ENCODE measurements at places on chromosomes 3 and 15. TPM values are rescaled to one million over a fixed set of nuclear protein-coding genes. Genes with fewer than 3 reads are reported as not detected.

The GNAT1 gene
- not detected for total RNA-seq

The IL17RE gene
- total RNA-seq = 3.9 TPM

The DUT gene
- total RNA-seq = 34.3 TPM

The CXCR6 gene
- not detected for total RNA-seq

The GPR156 gene
- 0.83 TPM for total RNA-seq

The FILIP1L gene
- total RNA-seq = 4.3 TPM

The MYRIP gene
- 1.8 TPM for total RNA-seq

The IMPDH2 gene
- 100 TPM for total RNA-seq

The TRPM1 gene
- total RNA-seq = not detected

The USP4 gene
- total RNA-seq = 70.0 TPM

The MAP3K13 gene
- 110 TPM for total RNA-seq

The NRG4 gene
- not detected for total RNA-seq

The KCNH8 gene
- total RNA-seq = 30.9 TPM

The GABRR3 gene
- total RNA-seq = not detected

The IL5RA gene
- total RNA-seq = not detected

The ARGFX gene
- total RNA-seq = not detected

The AGBL1 gene
- 0.76 TPM for total RNA-seq

The EPHB1 gene
- 16.3 TPM for total RNA-seq
